ENCODE measurements at places on chromosomes 6 and 20. TPM values are rescaled to one million over a fixed set of nuclear protein-coding genes. Genes with fewer than 3 reads are reported as not detected.

GRCh38 chr6:8059129-8059528, 5.1 kb downstream of the BLOC1S5 start:
- peaks cover 26% of the 10 kb centered on the region for H3K4me1 ChIP-seq
- H3K4me3 ChIP-seq, result no peak overlapping the region
- no peak overlapping the region for H3K27ac ChIP-seq
- H3K27me3 ChIP-seq, result no peaks in the 10 kb centered on the region
- peak; percentile 48 for DNase-seq
- H3K36me3 ChIP-seq, result peaks cover 51% of the 10 kb centered on the region

DNA sequence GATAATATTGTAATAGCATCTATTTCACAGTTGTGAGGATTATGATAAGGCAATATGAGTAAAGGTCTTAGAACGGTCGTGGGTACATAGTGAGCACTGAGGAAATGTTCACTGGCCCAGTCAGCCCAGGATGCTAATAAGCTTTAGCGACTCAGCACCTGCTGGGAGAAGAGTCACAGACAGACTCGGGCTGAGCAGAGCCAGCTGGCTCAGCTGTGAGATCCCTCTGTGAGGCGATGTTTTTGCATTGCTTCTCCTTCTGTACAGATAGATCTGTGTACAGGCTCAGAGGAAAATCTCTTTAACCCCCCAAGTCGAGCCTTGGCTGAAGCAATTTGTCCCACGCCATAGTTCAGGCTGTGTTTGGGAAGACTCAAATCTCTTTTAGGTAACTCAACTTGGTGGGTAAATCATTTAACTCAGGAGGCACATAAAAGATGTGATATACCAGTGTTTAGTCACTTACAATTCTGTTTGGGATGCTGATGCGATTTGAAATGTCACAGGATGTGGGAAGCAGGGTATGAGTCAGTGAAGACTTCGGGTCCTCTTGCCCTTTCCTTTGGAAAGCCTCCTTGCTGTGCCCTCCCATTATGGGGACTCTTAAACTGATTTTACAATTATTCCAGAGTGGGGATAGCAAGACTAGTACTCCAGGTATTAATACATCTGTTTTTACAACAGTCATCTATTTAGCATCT, 53.1 kb downstream of the PHACTR1 start:
- no peaks in the 10 kb centered on the region for H3K27me3 ChIP-seq
- no peak for DNase-seq
- H3K4me1 ChIP-seq, result no peaks in the 10 kb centered on the region

Gene GPSM3
- total RNA-seq, result not detected

DNA sequence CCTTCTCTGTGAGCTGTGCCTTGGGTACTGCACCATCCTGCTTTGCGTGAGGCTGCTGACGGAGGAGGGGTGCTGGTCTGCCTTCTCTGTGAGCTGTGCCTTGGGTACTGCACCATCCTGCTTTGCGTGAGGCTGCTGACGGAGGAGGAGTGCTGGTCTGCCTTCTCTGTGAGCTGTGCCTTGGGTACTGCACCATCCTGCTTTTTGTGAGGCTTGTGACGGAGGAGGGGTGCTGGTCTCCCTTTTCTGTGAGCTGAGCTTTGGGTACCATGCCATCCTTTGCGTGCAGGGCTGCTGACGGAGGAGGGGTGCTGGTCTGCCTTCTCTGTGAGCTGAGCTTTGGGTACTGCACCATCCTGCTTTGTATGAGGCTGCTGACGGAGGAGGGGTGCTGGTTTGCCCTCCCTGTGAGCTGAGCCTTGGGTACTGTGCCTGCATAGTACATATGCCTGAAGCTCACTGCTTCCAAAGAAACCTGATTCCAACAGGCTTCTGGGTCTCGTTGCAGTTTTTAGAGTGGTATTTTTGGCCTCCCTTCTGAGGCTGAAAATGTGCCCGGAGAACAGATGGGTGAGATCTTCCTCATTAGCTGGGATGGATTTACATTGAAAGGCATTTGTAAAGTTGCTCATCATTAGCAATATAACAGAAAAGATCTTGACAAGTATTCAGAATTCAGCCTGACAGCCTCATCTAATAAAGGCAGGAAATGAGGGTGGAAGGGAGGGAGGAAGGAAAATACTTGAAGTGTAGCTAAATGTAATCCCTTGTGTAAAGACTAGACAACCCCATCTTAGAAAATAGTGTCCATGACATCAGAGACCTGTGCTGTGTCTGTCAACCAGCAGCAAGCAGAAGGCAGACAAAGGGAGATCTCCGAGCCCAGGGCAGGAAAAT, 46.8 kb upstream of the UNC93A start:
- H3K36me3 ChIP-seq, result no peaks in the 10 kb centered on the region
- no peaks in the 10 kb centered on the region for H3K4me1 ChIP-seq
- DNase-seq, result no peak
- no peak overlapping the region for H3K27ac ChIP-seq

DNA sequence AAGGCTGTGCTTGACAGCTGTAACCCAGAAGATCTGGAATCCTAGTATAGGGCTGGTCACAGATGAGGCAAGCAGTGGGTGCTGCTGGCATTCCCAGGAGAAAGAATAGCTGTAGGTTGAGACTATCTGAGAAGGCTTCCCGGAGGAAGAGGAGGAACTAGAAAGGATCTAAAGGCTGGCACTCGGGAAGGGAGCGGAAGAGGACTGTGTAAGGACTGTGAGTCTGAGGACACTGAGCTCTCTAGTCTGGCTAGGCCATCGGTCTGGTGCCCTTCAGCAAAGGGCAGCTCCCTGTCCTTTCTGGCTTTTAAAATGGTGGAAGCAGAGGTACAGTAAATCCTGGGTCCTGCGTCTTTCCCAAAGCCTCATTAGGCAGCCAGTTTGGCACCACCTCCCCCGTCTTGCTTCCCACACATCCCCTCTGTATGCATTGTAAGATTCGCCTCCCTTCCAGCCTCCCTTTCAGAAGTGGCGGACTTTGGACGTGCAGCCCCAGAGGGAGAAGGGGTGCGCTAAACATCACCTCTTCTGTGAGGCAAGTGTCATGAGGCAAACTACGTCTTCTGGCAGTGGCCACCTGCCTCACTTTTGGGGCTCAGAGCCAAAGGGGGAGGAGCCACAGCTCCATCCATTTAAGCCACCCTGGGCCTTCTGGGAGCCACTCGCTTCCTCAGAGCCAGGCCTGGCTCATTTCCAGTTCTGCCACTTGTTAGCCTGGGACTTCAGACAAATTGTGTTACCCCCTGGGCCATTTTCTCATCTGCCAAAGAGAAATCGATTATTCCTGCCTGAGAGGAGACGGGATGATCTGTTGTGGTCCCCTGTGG, 8.6 kb downstream of the SNPH start:
- H3K27me3 ChIP-seq, result no peaks in the 10 kb centered on the region
- DNase-seq, result no peak
- H3K36me3 ChIP-seq, result no peaks in the 10 kb centered on the region
- H3K4me1 ChIP-seq, result peaks cover 10% of the 10 kb centered on the region

GRCh38 chr6:4794140-4794707, 18.0 kb downstream of the CDYL start:
- no peaks in the 10 kb centered on the region for H3K27me3 ChIP-seq
- H3K4me1 ChIP-seq, result peaks cover 8% of the 10 kb centered on the region
- H3K36me3 ChIP-seq, result no peaks in the 10 kb centered on the region
- H3K27ac ChIP-seq, result no peak overlapping the region
- H3K4me3 ChIP-seq, result no peak overlapping the region

DNA sequence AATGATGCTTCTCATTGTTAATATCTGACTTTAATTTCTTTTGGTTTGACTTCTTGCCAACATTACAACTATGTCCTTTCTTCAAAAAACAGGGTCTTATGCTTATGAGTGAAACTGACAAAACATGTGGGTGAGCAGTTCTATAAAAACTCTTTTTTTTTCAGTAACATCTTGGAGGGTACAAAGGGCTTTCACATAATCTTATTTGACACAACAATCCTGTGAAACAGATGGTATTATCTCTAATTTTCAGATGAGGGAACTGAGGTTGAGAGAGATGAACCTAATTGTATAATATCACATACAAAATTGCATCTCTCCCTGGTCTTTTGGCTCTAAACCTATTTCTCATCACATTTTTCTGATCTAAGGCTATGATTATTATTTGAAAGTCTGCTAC, 38.3 kb downstream of the MAPK14 start:
- DNase-seq, result no peak
- H3K27me3 ChIP-seq, result no peaks in the 10 kb centered on the region
- H3K4me3 ChIP-seq, result no peak overlapping the region
- peaks cover 5% of the 10 kb centered on the region for H3K36me3 ChIP-seq
- H3K27ac ChIP-seq, result no peak overlapping the region
- H3K4me1 ChIP-seq, result peaks cover 95% of the 10 kb centered on the region

DNA sequence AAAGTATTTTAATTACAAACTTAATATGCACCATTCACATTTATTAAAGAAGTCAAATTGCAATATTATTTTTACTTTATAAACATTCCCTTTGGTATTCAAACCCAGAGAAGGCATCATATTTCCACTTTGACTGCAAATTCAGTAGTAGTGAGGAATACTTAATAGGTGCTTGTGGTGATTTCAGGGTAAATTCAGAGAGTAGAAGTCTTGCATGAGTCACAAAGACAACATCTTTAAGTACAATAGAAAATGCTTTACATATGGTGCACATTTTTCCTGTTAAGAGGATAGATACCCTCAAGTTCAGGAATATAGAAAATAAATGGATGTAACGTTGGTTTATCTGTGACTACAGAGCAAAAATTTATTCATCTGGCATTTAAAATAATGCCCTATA, 390.2 kb downstream of the TENT5A start:
- H3K4me3 ChIP-seq, result no peak overlapping the region
- H3K36me3 ChIP-seq, result no peaks in the 10 kb centered on the region
- no peak for DNase-seq
- H3K27me3 ChIP-seq, result no peaks in the 10 kb centered on the region
- H3K4me1 ChIP-seq, result no peaks in the 10 kb centered on the region

Gene SEMG1
- not detected for total RNA-seq

DNA sequence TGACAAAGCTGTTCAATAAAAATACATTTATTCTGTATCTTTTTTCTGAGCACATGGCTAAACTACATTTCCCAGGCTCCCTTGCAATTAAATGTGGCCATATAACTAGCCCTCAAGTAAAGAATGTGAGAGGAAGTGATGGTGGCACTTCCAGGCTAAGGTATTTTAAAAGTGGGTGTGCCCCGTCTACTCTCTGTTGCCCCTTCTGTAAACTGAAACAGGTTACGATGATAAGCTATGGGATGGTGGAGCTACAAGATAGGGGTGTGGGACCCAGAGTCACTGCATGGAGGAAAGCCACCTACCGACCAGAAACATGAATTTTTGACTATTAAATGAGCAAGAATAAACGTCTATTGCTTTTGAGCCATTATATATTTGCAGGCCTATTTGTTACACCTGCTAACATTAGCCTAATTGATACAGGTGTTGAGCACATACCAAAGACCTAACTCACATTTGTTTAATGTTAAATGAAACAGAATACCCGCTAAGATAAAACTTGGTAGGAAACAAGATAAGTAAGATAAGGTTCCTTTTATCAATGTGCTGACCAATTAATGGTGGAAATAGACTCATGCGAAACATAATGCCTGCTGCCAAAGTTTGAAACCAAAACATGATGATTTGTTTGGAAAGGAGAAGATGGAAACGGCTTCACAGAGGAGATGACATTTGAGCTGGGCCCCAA, 3.1 kb downstream of the FYN start:
- H3K4me1 ChIP-seq, result peaks cover 58% of the 10 kb centered on the region
- no peak for DNase-seq
- no peaks in the 10 kb centered on the region for H3K27me3 ChIP-seq
- peak overlapping the region; percentile 92 for H3K27ac ChIP-seq

DNA sequence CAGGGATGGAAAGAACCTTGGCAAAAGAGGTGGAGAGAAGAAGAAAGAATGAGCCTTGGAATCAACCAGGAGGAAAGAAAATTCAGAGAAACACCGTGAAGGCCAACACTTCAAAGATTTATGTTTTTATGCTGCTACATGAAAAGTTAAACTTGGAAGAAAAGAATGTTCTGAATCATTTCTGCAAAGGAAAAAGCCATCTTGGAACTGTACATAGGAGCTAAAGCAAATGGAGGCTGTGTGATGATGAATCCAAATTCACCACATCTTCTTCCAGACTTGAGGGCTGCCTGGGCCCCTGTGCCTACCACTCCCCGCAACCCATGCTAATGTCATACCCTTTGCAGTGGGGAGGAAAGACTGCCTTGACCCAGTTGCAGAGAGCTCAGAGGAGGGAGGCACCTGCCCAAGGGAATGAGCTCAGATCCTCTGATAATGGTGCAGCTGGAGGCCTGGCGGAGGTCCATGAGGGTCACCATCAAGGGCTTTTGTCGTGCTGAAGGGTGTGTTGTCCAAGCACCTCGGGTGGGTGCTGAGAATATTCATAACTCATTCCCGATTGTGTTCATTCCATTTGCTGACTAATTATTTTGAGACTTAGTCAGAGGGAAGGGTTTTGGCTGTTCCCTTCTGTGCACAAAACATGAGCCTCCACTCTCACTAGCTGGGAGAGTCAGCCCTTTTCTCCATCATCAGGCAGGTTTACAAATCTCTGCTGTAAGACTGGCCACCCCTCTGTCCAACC, 245.8 kb upstream of the JAG1 start:
- peaks cover 5% of the 10 kb centered on the region for H3K4me1 ChIP-seq
- H3K27me3 ChIP-seq, result no peaks in the 10 kb centered on the region
- H3K27ac ChIP-seq, result no peak overlapping the region
- DNase-seq, result no peak
- H3K36me3 ChIP-seq, result no peaks in the 10 kb centered on the region

- H3K36me3 ChIP-seq, result no peaks in the 10 kb centered on the region
- peaks cover 32% of the 10 kb centered on the region for H3K4me1 ChIP-seq
- no peak for DNase-seq
- no peaks in the 10 kb centered on the region for H3K27me3 ChIP-seq
Measured at GRCh38 chr6:132490478-132491204, 22.3 kb downstream of the STX7 start.

DNA sequence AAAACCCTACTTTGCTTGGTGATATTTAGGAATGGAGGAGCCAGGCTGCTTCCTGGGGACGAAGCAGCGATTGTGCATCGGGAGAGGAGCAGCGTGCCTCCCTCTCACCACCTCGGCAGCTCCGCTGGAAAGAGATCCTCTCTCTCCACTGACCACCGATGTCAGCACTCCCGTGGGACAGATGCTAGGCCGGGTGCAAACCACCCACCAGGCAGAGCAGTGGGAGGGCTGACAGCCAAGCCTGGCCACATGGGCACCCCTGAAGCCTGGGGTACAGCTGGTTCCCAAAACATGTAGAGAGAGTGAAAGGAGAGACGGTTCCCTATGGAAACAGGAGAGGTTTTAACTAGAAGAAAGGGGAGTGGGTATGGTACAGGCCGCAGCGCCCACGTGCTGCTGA, 220.0 kb downstream of the ANKRD60 start:
- H3K27me3 ChIP-seq, result peaks cover 19% of the 10 kb centered on the region
- no peaks in the 10 kb centered on the region for H3K4me1 ChIP-seq
- no peak overlapping the region for H3K27ac ChIP-seq

GRCh38 chr6:125855783-125856182, 65.0 kb downstream of the NCOA7 start:
- DNase-seq, result no peak
- H3K4me1 ChIP-seq, result peaks cover 24% of the 10 kb centered on the region
